GM03348 (cell line): ENCODE measurements at places on chromosomes 7 and 10.

GRCh38 chr7:137073571-137074325 lies 205.3 kb downstream of the CHRM2 start:
- peak; percentile 15 for DNase-seq

GRCh38 chr7:28675429-28675828 lies 263.1 kb downstream of the CREB5 start:
- no peak for DNase-seq

GRCh38 chr10:13173616-13174015 lies 12.3 kb downstream of the MCM10 start:
- no peak for DNase-seq

DNA sequence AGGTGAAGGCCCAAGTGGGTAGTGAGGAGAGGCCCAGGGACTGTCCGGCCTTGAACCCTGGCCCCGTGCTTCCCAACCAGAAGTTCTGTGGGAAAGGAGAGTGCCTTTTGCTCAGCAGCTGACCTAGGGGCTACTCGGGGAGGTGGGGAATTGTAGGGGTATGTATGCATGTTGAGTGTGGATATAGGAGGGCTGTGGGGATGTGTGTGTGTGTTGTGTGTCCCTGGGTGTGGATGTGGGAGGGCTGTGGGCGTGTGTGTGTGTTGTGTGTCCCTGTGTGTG lies 12.2 kb downstream of the EPHB6 start:
- DNase-seq, result no peak

DNA sequence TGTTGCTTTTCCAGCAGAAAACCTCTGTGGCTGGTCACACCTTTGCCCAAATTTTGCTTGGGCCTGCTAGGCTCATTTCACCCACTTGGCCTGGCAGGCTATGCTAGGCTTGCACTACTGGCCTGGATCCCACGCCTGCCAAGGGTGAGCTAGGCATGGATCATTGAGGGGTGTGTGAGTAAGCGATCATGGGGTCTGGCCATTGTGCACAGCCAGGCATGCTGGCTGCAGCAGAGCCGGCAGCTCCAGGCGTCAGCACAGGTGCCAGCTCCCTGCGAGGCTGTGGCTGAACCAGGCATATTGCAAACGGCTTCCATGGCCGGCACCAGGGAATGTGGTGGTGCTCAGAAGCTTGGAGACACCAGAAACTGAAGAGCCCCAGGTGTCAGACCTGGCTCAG lies 19.2 kb downstream of the CFAP70 start:
- DNase-seq, result no peak

DNA sequence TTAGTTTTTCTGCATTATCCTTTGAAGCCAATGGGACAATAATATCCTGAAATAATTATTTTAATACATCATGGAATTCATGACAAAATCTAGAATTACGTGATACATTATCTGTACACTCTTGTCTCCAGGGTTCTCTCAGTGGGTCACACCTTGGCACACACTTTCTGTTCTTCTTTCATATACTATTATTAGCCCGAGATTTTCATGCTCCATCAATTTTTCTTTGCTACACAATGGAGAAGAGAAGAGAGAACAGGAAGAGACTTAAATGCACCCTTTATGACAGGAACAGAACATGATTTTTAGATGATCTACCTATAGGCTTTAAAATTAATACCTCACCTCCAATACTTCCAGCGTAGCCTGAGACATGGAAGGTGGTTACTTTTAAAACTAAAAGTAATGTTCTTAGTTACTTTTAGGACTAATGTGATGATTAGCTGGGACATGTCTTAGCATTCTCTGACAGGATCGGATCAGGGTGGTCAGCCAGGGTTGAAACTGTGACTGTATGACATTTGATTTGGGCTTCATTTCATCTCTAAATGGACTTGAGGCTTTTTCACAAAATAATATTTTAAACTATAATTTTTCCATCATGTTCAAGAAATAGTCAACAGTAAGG lies 148.2 kb upstream of the WNT16 start:
- no peak for DNase-seq

GRCh38 chr7:157585113-157585861 lies 248.5 kb downstream of the DNAJB6 start:
- DNase-seq, result no peak

DNA sequence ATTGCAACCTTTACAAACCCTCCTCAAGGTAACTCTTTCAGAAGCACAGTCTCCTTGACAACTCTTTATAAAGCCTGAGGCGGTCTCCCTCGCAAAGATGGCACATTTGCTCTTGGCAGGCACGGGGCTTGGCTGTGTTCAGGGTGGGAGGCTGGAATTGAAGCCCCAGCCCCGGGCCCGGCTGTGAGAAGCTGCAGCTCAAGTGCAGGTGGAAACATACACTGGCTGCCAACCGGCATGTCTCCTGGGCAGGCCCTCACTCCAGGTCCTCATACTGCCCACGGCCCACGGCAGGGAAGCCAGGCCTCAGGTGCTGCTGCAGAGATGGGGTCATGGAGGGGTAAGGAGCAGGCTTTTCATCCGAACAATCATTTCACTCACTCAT lies 194.5 kb downstream of the TCERG1L start:
- no peak for DNase-seq

DNA sequence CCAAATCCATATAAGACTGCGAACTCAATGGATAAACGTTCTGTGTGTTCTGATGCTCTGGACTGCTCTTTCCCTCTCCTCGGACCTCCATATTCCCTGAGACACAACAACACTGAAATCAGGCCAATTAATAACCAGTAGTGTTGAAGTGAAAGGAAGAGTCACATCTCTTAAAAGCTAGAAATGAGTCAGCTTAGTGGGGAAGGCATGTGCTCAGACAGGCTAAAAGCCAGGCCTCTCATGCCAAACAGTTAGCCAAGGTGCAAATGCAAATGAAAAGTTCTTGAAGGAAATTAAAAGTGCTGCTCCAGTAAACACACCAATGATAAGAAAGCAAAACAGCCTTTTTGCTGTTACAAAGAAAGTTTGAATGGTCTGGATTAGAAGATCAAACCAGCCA lies 29.3 kb downstream of the TNS3 start:
- DNase-seq, result peak; percentile 75

DNA sequence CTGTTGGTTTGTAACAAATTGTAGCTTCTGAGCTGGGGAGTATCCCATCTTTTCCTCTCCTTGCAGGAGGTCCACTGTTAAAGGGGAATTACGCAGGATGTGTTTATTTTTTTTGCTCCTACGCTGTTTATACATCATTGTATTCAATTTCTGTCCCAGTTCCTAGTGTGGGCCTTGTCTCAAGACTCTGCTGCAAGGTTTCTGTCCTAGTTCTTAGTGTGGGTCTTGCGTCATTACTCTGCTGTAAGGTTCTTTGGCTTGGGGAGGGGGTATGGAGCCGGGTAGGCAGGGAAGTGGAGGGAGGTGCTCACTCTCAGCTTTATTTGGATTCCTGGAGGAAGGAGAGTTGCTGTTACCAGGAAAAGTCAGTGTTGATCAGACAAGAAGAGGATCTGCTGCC lies 64.0 kb upstream of the TRIM8 start:
- DNase-seq, result no peak

GRCh38 chr7:149819961-149820340 lies 18.2 kb upstream of the ZNF862 start:
- no peak for DNase-seq
